ENCODE measurements at places on chromosomes 7 and 10.
A peak's percentile ranks its signal among the peaks of the same experiment; 100 is the strongest.

DNA sequence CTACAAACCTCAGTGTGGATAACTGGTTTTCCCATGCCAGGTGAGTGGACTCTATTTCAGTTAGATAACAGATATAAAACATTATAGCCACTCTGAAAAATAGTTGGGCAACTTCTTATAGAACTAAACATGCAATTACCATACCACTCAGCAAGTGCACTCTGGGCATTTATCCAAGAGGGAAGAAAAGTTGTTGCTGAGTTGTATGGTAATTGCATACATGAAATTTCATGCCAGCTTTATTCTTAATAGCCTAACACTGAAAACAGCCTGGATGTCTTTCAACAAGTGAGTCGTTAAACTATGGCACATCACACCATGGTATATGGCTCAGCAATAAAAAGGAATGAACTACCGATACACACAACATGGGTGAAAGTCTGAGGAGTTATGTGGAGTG lies 10.6 kb upstream of the UPP1 start:
- DNase-seq = no peak

DNA sequence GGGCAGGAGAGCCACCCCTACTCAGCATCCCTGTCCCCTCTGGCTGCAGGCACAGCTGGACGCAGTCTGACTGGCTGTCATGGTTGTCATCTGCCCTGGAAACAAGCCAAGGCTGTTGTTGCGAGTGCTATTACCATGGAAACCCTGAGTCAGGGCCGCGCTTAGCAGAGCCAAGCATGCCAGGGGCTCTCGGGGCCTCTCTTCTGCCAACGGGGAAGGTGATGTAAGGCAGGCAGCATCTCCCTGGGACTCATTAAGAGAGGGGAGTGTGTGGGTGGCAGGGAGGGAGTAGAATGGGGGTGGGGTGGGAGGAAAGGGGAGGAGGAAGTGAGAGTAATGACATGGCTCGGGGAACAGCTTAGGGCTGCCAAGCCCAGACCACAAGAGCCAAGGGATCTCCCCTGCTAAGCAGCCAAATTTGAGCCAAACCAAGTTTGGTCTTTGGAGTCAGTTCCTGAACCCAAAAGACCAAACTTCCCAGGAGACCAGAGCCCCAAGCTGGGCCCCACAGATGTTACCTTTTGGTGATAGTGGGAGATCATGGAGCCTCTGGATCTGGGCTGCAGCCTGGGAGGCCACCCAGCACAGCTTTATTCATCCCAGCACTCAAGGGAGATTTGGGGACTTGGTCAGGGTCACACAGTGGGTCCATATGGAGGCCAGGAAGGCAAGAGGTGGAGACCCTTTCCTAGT lies 67.6 kb downstream of the TMEM130 start:
- no peak for DNase-seq

DNA sequence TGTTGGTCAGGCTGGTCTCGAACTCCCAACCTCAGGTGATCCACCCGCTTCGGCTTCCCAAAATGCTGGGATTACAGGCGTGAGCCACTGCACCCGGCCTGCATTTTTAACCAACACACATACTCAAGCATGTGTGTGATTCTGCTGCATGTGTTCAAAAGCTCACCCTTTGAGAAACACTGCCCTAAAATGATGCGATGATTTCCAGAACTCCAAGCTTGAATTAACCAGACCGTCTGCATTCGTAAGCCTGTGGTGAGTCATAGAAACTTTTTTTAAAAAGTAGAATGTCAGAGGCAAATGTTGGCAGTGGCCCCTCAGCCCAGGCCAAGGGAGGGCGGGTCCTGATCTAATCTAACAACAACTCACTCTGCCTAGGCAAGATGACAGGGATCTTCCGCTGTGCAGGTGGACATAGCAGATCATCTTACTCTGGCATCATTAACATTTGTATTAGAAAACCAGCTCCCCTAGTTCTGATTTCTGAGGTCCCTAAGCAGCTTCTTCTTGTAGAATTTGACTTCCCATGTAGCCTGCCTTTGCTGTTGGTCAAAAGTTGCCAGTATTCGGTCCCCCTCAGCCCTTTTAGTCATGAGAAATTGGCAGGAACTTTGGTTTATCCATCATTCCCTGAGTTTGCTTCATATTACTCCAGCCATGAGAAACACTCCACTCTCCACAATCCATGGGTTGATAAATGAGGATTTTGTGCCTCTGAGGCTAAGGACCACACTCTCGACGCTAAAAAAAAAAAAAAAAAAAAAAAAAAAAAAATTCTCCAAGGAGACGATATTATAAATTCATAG lies 190.4 kb downstream of the SKIDA1 start:
- peak; percentile 71 for DNase-seq

GRCh38 chr10:45580371-45581215 lies 92.0 kb downstream of the ZFAND4 start:
- no peak for DNase-seq

DNA sequence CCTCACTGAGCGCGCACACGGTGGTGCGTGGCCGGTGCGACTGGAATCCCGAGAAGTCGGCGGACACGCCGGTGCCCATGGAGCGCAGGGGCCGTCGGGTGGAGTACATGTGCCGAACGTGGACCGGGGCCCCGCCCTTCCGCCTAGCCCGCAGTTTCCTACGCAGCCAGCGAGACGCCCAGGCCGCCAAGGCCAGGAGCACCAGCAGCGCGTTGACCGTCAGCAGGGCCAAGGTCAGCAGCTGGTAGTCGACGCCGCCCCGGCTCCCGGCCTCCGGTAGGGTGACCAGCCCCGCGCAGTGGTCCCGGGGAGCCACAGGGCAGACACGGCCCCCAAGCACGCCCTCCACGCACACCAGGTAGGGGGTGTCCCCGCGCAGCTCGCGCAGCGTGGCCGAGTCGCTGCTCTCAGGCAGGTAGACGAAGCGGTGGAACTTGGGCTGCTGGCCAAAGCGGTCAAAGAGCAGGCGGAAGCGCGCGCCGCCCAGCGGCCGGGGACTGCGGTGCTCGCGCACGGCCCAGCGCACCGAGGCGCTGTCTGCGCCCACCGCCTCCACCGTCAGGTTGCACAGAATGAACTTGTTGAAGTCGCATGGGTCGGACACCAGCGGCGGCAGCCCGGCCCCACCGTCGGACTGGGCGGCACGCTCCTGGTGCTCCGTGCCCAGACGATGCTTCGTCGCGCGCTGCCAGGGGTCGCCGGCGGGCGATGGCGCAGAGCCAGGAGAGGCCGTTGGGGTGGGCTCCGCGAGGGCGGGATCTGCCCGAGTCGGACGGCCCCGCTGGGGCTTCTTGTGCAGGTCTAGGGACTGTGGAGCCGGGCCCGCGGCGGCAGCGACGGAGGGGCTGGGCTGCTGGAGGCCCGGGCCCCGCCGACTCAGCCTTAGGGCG lies 2.2 kb downstream of the TRIL start:
- DNase-seq = no peak

- no peak for DNase-seq
Observed at GRCh38 chr7:82049442-82049841, 279.6 kb upstream of the HGF start.

GRCh38 chr7:138713191-138713590 lies 12.0 kb upstream of the SVOPL start:
- no peak for DNase-seq

- DNase-seq = no peak
Observed at GRCh38 chr7:144670218-144670617, 165.6 kb downstream of the TPK1 start.

DNA sequence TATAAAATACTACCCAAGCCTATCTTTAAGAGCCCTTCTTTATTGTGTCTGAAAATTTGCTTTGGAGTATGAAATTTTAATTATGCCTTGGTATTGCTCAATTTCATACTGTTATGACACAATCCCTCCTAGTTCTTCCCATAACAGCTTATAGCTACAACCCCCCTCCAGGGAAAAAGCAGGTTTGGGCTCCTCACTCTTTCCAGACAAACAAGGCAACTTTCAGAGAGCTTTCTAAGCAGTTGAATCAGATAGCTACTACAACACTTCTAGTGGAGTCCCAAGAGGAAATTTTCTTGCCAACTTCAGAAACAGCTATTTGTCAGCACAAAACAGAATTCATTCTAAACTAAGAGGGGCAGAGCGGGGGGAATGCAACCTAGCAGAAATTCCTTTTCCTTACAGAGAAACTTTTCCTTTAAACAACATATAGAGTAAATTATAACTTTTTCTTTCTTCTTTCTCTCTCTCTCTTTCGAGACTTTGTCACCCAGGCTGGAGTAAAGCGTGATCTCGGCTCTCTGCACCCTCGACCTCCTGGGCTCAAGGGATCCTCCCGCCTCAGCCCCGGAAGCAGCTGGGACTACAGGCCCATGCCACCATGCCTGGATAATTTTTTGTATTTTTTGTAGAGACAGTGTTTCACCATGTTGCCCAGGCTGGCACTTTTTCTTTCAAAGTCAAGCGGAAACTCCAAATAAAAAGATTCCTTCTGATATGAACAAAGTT lies 26.0 kb upstream of the JMJD1C start:
- DNase-seq = peak; percentile 63

DNA sequence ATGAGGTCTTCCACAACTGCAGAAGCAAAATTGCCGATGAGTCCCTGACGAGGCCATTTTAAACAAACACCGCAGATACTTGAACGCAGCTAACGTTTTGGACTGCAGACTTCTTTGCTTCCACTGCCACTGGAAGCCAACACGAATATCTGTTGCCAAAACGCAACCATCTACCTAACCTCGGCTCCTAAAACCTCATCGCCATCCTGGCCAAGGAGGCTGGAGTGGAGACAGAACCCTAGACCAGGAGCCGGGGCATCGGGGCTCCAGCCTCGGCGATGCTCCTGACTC lies 493 bp downstream of the WDR91 start:
- no peak for DNase-seq

- no peak for DNase-seq
Observed at GRCh38 chr10:19498393-19499290, 317.6 kb upstream of the PLXDC2 start.

DNA sequence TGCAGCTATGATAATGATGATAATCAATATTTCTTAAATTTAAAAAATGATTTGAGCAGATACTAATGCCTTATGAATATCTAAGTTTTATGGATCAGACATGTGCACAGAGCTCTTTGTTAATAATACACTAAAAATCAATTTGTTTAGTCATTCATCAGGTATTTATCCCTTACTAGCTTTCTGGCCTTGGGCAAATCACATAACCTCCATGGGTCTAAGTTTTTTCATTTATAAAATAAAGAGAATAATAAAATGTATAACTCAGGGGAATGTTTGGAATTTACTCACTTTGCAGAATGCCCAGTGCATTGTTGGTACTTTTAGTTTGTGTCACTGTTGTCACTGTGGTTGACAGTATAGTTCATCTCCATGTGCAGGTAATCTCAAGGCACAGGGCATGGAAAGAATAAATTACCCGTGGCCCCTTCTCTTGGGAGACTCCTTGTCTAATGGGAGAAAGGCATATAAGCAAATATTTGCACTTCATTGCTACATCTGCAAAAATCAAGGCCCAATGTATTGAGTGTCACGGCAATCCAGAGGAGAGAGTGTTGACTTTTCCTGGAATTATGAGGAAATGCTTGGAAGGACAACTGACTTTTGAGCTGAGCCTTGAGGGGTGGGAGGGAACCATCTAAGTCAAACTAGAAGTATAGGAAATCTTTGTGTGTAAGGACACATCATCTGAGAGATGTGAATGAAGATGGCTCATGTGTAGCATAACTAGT lies 64.7 kb upstream of the CTTNBP2 start:
- no peak for DNase-seq

DNA sequence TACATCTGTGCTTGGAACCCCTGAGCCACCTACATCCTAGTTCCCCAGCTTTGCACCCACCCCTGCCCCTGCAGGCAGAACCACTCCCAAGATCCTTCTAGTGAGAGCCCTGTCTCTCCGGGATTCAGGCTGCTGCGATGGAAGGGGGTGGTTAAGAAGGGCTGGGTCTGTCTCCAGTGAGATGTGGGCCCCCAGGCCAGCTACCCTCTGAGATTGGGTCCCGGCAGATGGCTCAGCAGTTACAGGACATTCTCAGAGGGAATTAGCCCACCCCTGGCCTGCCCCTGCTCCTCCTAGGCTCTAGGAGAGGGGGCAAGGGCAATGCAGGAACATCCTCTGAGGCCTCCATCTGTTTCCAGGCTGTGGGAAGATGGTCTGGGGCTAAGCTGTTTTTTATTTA lies 27.7 kb downstream of the SLC29A3 start:
- DNase-seq = no peak

DNA sequence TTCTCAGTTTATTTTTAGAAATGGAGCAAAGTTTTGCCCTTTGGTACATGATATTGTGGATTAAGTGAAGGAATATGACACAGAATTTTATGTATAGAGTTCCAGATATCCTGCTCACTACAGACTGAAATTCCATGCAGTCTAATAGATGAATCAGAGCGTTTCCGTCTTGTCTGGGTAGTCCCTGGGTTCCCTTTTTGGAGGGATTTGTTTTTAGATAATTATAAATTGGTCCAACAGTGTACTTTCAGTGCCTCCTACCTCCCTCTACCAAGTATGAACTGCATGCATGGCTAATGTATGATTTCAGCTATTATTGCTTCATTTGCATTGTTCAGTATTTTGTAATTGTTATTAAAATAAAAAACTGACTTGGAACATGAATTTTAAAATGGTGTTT lies 74.4 kb downstream of the SEPTIN7 start:
- DNase-seq = no peak

DNA sequence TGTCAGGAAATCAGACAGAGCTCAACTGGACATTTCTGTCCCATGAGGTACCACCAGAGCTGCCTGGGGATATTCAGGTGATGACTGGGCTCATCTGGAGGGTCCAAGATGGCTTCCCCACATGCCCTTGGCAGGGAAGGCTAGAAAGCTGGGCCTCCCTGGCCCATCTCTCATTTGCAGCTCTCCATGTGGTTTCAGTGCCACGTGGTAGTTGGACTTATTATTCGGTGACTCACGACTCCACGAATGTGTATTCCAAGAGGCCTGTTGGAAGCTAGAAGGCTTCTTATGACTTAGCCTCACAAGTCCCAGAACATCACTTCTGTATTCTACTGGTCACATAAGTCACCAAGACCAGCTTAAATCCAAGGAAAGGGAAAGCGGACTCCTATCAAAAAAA lies 22.8 kb downstream of the NSMCE4A start:
- no peak for DNase-seq

DNA sequence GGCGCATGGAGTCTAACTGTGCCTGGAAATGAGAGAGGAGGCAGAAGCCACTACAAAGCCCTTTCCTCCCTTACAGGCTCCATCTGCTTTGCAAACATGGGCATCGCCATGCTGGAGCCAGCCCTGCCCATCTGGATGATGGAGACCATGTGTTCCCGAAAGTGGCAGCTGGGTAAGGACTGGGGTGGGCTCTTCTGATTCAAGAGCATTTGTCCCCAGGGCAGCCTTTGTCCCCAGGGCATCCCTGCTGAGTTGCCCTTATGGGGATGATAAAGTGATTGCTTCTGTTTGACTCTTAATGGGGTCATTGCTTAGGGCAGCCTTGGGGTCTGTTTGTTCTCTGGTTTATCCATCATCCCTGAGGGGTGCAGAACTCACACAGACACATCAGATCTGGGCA lies 16.8 kb downstream of the SLC18A2 start:
- no peak for DNase-seq

All from AG09319 (cell line).